ENCODE measurements at places on chromosomes 16 and 17. TPM values are rescaled to one million over a fixed set of nuclear protein-coding genes. Genes with fewer than 3 reads are reported as not detected.

Gene STAC2
- total RNA-seq: not detected

Gene PROCA1
- 12.0 TPM for total RNA-seq

Gene CSH2
- total RNA-seq: not detected

- DNase-seq: peak; percentile 10
These were observed 295.3 kb upstream of the PMFBP1 start for GRCh38 chr16:72467157-72467759.

DNA sequence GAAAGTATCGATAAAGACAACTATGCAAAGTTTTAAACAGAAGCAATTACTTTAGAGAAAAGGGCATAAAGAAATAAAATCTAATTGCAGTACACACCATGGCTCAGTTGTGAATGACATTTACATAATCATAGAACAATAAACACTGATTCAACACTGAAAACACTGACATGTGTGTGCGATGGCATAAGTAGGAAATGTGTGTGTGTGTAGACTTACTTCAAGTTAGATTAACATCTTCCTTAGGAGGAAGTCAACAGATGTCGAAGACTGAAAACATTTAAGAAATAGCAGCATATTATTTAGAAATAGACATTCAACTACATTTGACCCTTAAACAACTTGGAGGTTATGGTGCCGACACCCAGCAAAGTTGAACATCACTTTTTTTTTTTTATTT is 172.4 kb downstream of the STX8 start:
- DNase-seq: no peak

DNA sequence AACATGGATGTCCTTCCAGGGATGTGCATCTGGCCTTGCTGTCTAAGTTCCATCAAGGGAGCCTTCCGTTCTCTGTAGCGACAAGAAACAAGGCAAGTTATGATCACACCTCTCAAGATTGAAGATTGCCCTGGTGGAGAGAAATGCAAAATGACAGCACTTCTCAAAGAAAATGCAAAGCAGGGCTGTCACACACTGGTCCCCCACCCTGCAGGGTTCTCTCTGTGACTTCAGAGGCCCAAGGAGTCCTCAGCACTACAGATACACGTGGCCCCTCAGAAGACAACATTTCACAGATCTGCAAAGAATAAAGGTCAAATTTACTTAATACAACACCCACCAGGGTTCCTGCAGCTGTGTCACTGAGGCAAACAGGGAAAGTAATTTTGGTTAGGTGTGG is 60.7 kb upstream of the TEX2 start:
- DNase-seq: no peak

Gene ASPHD1
- 3.0 TPM for total RNA-seq

Gene CYGB
- total RNA-seq: 0.51 TPM

- DNase-seq: no peak
These were observed 83.3 kb downstream of the NOG start for GRCh38 chr17:56676810-56677209.

Gene CCDC144A
- total RNA-seq: 0.90 TPM

- no peak for DNase-seq
These were observed 29.6 kb downstream of the XPO6 start for GRCh38 chr16:28182183-28182582.

DNA sequence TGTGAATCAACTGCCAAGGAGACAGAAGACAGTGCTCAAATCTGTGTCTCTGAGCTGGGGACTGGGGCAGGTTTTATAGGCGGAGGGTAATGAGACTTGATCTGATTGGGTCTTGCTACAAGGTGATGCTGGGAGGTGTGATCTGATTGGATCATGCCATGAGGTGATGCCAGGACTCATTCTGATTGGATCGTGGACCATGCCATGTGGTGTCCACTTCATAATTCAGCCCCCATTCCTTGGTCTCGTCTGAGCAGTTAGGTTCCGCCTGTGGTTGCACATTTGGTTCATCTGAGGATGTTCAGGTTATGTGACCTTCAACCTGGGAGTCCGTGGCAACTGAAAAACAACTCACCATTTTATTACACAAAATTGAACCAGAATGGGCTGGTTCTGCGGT is 41.0 kb downstream of the OTOA start:
- DNase-seq: no peak

DNA sequence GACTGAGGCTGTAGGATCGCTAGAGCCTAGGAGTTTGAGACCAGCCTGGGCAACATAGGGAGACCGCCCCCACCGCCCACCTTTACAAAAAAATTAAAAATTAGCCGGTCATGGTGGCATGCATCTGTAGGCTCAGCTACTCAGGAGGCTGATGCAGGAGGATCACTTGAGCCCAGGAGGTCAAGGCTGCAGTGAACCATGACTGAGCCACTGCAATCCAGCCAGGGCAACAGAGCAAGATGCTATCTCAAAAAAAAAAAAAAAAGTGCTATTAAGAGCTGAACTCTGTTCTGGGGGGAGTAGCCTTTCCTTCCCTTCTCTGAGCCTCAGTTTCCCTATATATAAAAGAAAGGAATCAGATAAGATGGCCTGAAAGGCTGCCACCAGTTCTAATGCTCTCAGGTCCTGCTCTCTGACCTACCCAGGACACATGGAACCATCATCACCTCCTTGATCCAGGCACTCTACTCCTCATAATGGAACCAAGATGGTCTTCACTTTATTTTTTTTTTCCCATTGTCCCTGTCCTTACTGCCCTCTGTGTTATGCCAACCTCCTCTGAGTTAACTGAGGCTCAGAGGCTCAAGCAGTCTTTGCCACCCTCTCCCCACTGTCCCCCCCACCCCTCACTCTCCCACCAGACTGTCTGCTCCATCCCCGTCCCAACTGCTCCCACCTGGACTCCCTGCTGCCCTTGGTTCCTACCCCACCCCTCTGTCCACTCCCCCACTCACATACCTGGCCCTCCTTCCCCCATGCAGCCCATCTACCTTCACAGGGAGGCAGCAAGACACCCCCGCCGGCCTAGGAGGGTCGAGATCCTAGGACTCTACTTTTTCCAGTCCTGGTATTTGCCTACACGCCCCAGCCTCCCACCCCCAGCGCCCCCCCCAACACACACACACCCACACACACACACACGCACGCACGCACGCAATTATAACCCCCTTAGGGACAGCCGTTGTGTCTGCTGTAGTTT is 23.8 kb upstream of the EIF1 start:
- DNase-seq: no peak

Gene KRT31
- not detected for total RNA-seq

Gene PCGF2
- total RNA-seq: 79.4 TPM

GRCh38 chr17:14739656-14740431 is 439.0 kb downstream of the HS3ST3B1 start:
- DNase-seq: no peak

DNA sequence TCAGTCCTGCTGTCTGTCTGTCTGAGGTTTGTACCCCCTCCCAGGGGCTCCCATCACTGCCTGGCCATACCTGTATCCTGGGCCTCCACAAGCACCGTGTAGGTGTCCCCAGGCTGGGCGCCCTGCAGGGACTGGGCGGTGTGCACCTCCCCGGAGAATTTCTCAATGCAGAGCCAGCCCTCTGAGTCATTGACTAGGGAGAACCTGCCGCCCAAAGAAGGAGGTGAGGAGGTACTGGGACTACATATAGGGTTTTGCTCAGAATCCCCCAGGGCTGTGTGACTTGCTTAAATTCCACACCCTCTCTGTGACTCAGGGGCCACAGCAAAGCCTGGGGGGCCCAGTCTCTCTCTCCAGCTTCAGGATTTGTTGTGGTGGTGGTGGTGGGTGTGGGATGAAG is 7.6 kb downstream of the CDH16 start:
- DNase-seq: no peak

Gene LRRC45
- total RNA-seq: 12.2 TPM

Gene KRT25
- not detected for total RNA-seq

- no peak for DNase-seq
These were observed 3.6 kb upstream of the TMEM92 start for GRCh38 chr17:50270435-50271362.

Gene DGKE
- 3.3 TPM for total RNA-seq

- DNase-seq: no peak
These were observed 23.7 kb downstream of the MOSMO start for GRCh38 chr16:22031483-22032083.

Gene TPPP3
- 1.1 TPM for total RNA-seq

Gene KRTAP1-5
- total RNA-seq: not detected

Gene TERF2IP
- total RNA-seq: 48.0 TPM

Gene TEKT1
- total RNA-seq: 1.2 TPM

GRCh38 chr17:56431736-56432135 is 161.8 kb upstream of the NOG start:
- no peak for DNase-seq

- DNase-seq: peak; percentile 58
These were observed 725 bp upstream of the SPHK1 start for GRCh38 chr17:76383546-76384221.

Gene ABCC6
- total RNA-seq: 0.36 TPM

- DNase-seq: peak; percentile 67
These were observed 58.3 kb downstream of the WIPI1 start for GRCh38 chr17:68398691-68399637.

DNA sequence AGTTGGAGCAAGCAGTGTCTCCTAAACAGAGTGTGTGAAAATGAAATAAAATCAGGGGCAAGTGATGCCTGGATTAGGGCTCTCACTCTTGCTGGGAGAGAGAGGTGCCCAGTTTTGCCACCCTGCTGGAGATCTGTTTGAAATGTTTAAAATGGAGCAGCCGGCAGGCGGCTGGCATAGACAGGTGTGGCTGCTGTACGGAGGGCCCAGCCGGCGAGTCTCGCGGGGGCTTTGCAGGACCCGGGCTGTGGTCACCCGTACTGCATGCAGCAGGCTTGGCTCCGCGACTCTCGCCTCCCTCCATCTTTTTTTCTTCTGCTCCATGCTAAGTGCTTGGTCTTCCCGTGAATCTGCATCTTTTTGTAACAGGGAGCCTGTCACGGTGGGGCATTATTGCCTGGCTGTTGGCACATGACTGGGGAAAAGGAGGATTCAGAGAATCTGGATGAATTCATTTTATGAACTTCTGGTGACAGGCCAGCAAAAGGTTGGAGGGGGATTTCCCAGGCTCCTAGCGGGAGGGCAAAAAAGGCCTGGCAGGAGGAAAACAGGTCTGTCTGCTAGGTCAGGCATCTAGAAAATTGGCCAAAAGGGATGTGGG is 1.8 kb downstream of the ZNRF1 start:
- no peak for DNase-seq

Gene CACNA1G
- not detected for total RNA-seq

DNA sequence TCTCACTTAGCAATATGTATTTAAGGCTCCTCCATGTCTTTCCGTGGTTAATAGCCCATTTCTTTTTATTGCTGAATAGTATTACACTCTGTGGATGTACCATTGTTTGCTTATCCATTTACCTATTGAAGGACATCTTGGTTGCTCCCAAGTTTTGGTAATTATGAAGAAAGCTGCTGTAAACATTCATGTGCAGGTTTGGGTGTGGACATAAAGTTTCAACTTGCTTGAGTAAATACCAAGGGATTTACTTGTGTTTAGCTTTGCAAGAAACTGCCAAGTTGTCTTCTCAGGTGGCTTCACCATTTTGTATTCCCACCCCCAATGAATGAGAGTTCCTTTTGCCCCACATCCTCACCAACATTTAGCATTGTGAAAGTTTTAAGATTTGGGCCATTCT is 9.5 kb downstream of the LRRC36 start:
- DNase-seq: no peak

Gene RNF112
- total RNA-seq: 0.31 TPM

- DNase-seq: no peak
These were observed 4.4 kb upstream of the ZFPM1 start for GRCh38 chr16:88448461-88449266.

GRCh38 chr16:88608076-88608475 is 30.3 kb upstream of the IL17C start:
- no peak for DNase-seq
